ENCODE measurements at places on chromosomes 2 and 18. TPM values are rescaled to one million over a fixed set of nuclear protein-coding genes. Genes with fewer than 3 reads are reported as not detected.

DNA sequence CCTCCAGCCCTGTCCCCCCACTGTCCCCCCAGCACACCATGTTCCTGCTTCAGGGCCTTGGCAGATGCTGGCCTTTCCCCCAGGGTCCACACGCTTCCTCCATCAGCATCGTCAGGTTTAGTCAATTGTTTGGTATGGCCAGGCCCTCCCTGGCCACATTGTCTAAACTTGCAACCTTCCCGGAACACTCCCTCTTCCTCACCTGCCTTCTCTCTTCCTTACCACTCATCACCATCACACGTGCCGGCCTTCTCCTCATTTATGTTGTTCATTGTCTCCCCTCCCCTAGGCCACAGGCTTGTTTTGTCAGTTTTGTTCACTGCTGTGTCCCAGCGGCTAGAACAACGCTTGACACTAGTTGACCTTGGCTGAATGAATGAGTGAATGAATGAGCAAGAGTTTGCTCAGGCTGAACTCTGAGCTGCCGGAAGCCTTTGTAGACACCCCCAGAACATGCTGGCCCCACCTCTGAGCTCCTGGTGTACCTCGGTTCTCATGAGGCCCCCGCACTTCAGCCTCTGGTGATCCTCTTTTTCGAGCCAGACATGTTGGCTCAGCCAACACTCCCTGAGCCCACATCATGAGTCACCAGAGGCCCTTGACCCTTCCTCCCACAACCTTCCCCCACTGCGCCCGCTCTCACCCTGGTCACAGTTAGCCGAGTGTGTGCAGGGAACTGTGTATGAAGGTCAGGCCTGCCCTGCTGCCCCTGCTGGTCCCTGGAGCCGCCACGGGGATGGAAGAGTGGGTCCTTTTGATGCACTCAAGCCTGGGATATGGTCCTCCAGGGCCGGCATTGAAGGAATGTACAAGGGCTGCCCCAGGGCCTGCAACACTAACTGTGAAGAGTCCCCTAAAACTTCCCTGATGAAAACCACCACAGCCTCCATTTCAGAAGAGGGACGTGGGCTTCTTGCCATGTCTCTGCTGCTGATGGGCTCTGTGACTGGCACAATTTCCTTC is 57.5 kb downstream of the HS1BP3 start:
- peak overlapping the region; percentile 15 for H3K27ac ChIP-seq
- no peak overlapping the region for H3K4me3 ChIP-seq
- no peaks in the 10 kb centered on the region for H3K36me3 ChIP-seq
- no peaks in the 10 kb centered on the region for H3K27me3 ChIP-seq
- peaks cover 32% of the 10 kb centered on the region for H3K4me1 ChIP-seq

- no peak for DNase-seq
- H3K4me3 ChIP-seq: no peak overlapping the region
- no peak overlapping the region for H3K27ac ChIP-seq
- no peaks in the 10 kb centered on the region for H3K27me3 ChIP-seq
Measured at GRCh38 chr18:22539051-22539765, 121.5 kb upstream of the CTAGE1 start.

DNA sequence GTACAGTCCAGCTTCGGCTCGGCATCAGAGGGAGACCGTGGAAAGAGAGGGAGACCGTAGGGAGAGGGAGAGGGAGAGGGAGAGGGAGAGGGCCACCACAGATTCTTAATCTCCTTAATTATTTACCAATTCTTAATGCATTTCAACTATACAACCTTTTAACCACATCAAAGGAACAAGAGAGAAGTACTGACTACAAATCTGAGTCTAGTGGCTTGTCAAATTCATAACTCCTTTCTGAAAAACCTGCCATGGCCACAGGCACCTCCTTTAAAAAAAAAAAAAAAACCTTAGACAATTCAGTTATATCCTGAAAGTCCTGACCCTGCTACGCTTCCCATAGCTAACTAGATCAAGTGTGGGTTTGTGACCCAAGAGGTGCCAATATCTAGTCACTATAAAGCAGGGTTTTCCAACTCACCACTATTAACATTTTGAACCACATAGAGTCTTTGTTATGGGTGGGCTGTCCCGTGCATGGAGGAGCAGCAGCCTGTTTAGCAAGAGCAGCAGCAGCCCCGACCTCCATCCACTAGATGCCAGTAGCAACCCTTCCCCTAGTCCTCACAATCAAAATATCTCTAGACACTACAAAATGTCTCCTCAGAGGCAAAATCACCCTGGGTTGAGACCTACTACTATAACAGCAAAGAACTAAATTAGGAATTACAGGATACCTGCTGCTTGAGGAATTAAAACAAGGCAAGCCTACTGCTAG is 6.8 kb downstream of the ESCO1 start:
- H3K36me3 ChIP-seq: peaks cover 23% of the 10 kb centered on the region
- DNase-seq: no peak
- no peaks in the 10 kb centered on the region for H3K27me3 ChIP-seq
- H3K4me1 ChIP-seq: peaks cover 5% of the 10 kb centered on the region
- H3K27ac ChIP-seq: no peak overlapping the region

DNA sequence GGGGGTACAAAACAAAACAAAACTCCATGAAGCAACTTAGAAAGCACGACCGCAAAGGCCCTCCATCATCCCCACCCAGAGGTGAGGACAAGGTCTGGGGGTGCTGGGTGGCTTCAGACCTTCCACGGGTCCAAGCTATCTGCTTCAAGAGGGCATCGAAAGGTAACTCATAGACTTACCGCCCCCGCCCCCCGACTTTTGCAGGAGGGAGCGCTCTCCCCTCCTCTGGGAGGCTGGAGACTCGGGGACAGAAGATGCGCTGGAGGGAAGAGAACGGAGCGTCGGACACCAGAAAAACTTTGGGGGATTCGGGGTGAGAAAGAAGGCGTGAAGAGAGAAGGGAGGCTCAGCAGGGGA is 300 bp upstream of the STON1 start:
- H3K36me3 ChIP-seq: no peaks in the 10 kb centered on the region
- H3K27ac ChIP-seq: no peak overlapping the region
- peak overlapping the region; percentile 88 for H3K4me3 ChIP-seq
- no peaks in the 10 kb centered on the region for H3K27me3 ChIP-seq
- no peak for DNase-seq

GRCh38 chr18:12246849-12247808 is 7.0 kb upstream of the CIDEA start:
- peak; percentile 62 for DNase-seq
- no peak overlapping the region for H3K27ac ChIP-seq
- H3K27me3 ChIP-seq: peaks cover 65% of the 10 kb centered on the region
- H3K4me1 ChIP-seq: no peaks in the 10 kb centered on the region
- no peak overlapping the region for H3K4me3 ChIP-seq

DNA sequence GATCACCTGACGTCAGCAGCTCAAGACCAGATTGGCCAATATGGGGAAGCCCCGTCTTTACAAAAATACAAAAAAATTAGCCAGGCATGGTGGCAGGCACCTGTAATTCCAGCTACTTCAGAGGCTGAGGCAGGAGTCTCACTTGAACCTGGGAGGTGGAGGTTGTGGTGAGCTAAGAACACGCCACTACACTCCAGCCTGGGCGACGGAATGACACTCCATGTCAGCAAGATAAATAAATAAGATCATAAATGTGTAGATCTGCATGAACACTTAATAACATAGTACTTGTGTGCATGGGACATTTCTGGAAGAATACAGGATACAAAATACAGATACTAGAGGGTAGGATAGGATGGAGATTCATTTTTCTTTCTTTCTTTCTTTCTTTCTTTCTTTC is 9.1 kb downstream of the EHD3 start:
- H3K4me3 ChIP-seq: no peak overlapping the region
- H3K36me3 ChIP-seq: peaks cover 16% of the 10 kb centered on the region
- H3K27ac ChIP-seq: no peak overlapping the region
- H3K27me3 ChIP-seq: no peaks in the 10 kb centered on the region
- no peak for DNase-seq

KYNU gene
- total RNA-seq: 1.8 TPM

CIDEA gene
- not detected for total RNA-seq

DOK6 gene
- 5.4 TPM for total RNA-seq
